ENCODE measurements at places on chromosomes 16 and 17.

DNA sequence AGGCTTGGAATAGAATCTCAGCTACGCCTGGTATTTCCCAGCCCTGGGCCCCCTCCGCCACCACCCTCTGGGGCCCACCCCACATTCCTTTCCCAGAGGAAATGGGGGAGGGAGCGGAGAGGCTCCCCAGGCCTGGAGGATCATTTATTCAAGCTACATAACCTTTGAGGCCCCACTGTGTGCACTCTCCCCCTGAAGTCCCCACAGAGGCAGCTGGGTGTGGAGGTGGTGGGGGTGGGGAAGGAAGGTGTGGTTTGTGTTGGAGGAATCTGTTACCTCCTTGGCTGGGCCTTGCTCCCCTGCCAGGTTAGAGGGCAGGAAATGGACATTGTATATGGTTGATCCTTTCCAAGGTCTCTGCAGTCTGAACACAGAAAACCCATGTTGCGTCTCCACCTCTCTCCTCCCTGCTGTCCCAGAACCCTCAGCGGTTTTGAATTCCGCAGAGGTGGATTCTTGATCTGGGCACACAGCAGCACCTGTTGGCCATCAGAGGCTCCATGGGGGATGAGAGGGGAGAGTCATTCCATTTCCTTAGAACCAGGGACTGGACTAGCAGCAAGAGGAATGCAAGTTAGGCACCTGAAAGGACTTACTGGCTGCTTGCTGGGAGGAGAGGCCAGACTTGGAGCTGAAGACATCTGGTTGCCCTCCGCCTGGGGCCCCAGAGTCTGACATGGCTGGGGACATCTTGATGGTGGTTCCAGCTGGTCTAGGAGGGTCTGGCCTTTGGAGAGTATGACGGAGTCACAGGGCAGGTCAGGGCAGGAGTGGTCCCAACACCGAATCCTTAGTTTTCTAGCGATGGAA, 23.0 kb downstream of the ARHGAP23 start:
- DNase-seq = no peak

- DNase-seq = no peak
These were observed 106.6 kb downstream of the ELAC2 start for GRCh38 chr17:12911239-12911638.

DNA sequence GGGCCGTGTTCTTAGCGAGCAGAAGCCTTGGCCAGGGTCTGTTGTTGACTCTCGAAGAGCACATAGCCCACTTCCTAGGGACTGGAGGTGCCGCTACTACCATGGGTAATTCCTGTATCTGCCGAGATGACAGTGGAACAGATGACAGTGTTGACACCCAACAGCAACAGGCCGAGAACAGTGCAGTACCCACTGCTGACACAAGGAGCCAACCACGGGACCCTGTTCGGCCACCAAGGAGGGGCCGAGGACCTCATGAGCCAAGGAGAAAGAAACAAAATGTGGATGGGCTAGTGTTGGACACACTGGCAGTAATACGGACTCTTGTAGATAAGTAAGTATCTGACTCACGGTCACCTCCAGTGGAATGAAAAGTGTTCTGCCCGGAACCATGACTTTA, 18.5 kb downstream of the RSPRY1 start:
- DNase-seq = no peak

GRCh38 chr17:48587276-48588073, 2.6 kb downstream of the HOXB3 start:
- DNase-seq = no peak

- DNase-seq = no peak
These were observed 94.6 kb downstream of the SPECC1 start for GRCh38 chr17:20103454-20104446.

Measured in stimulated activated CD8-positive, alpha-beta memory T cell treated with anti-CD3 and anti-CD28 coated beads, Interleukin-2, amount 100 ng/mL, for 48 hours (primary cell).